GM12878 (cell line): ENCODE measurements at places on chromosomes 11 and 22.

DNA sequence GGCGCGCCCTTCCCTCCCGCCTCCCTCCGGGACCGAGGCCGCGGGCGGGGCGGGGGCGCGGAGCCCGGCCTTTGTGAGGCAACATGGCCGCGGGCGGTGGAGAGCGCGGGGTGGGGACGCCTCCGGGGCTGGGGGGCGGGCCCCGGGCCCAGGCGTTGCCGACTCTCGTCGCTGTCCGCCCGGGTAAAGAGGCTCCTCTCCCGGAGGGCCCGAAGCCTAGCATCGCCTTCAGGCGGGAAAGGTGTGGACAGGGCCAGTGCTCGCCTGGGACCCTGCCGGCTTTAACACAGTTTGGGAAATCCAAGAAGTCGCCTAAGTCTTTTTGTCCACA, 369 bp downstream of the DGCR8 start:
- H3K27ac ChIP-seq = peak overlapping the region; percentile 71
- no peaks in the 10 kb centered on the region for H3K27me3 ChIP-seq
- H3K36me3 ChIP-seq = no peaks in the 10 kb centered on the region
- peaks cover 8% of the 10 kb centered on the region for H3K4me1 ChIP-seq
- peak overlapping the region; percentile 93 for H3K4me3 ChIP-seq
- no peak for DNase-seq

DNA sequence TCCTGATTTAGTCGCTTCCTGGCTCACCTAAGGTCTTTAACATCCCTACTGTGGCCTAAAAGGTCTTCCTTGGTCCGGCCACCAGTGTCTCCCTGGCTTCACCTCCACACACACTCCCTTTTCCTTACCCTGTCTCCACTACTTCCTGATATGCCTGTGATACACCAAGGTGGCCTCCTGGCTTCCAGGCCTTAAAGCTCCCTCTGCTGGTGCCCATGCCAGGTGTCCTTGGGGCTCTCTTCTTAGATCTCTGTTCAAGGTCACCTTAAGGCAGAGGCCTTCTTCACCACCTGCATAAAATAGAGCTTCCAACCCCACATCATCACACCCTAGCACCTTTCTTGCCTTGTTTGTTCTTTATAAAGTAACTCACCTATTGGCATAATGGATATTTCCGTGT, 787.7 kb downstream of the NTM start:
- peaks cover 1% of the 10 kb centered on the region; the same call in 1 of the 2 replicates for H3K27me3 ChIP-seq
- H3K27ac ChIP-seq = no peak overlapping the region
- no peak overlapping the region for H3K4me3 ChIP-seq
- H3K4me1 ChIP-seq = no peaks in the 10 kb centered on the region
- no peak for DNase-seq
- H3K36me3 ChIP-seq = no peaks in the 10 kb centered on the region

DNA sequence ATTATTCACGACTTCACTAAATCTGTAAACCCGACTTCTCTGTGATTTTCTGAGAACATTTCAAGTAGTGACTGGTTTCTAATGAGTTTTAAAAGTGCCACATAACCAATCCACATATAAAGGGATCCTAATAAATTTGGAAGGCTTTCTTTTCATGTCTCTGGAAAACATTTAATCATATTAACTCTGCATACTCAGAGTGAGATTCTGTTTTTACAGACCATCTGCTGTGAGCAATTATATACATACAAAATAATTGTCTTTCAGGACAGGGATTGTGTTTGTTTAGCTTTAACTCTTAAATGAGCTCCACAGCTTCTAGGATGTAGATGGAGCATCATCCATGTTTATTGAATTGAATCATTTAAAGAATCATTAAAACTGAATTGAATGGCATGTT, 65.1 kb downstream of the PRMT3 start:
- no peak for DNase-seq
- H3K4me3 ChIP-seq = no peak overlapping the region
- H3K27me3 ChIP-seq = no peaks in the 10 kb centered on the region
- no peak overlapping the region for H3K27ac ChIP-seq
- H3K4me1 ChIP-seq = no peaks in the 10 kb centered on the region
- H3K36me3 ChIP-seq = peaks cover 5% of the 10 kb centered on the region

- H3K36me3 ChIP-seq = no peaks in the 10 kb centered on the region
- no peaks in the 10 kb centered on the region for H3K4me1 ChIP-seq
- H3K27me3 ChIP-seq = no peaks in the 10 kb centered on the region
- H3K27ac ChIP-seq = no peak overlapping the region
- no peak for DNase-seq
These were observed 93.9 kb downstream of the YAP1 start for GRCh38 chr11:102204174-102204573.

DNA sequence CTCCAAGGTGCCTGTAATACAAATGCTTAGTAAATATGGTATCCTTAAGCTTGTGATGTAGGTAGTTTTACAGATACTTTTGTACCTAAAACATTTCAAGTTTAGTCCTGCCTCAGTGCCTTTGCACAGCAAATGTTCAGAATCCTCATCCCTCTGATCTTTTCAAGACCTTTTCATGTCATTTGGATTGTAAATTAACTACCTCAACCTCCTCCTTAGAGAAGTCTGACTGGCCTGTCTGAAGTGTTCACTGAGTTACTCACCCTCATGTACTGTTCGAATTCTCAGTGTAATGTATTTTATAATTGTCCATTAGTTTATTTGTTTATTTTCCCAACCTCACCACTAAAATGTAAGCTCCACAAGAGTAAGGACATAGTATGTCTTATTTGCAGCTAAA, 147.5 kb downstream of the ELP4 start:
- no peak overlapping the region for H3K27ac ChIP-seq
- no peak overlapping the region for H3K4me3 ChIP-seq
- peaks cover 2% of the 10 kb centered on the region; the same call in 1 of the 2 replicates for H3K4me1 ChIP-seq
- H3K27me3 ChIP-seq = no peaks in the 10 kb centered on the region
- H3K36me3 ChIP-seq = no peaks in the 10 kb centered on the region

GRCh38 chr11:58471892-58472291, 29.9 kb upstream of the OR5B12 start:
- H3K4me3 ChIP-seq = no peak overlapping the region
- H3K27ac ChIP-seq = no peak overlapping the region
- H3K27me3 ChIP-seq = no peaks in the 10 kb centered on the region

GRCh38 chr22:49141761-49142160, 685.9 kb downstream of the BRD1 start:
- DNase-seq = no peak
- H3K27ac ChIP-seq = no peak overlapping the region
- no peak overlapping the region for H3K4me3 ChIP-seq
- no peaks in the 10 kb centered on the region for H3K36me3 ChIP-seq
- H3K27me3 ChIP-seq = no peaks in the 10 kb centered on the region
- no peaks in the 10 kb centered on the region for H3K4me1 ChIP-seq

DNA sequence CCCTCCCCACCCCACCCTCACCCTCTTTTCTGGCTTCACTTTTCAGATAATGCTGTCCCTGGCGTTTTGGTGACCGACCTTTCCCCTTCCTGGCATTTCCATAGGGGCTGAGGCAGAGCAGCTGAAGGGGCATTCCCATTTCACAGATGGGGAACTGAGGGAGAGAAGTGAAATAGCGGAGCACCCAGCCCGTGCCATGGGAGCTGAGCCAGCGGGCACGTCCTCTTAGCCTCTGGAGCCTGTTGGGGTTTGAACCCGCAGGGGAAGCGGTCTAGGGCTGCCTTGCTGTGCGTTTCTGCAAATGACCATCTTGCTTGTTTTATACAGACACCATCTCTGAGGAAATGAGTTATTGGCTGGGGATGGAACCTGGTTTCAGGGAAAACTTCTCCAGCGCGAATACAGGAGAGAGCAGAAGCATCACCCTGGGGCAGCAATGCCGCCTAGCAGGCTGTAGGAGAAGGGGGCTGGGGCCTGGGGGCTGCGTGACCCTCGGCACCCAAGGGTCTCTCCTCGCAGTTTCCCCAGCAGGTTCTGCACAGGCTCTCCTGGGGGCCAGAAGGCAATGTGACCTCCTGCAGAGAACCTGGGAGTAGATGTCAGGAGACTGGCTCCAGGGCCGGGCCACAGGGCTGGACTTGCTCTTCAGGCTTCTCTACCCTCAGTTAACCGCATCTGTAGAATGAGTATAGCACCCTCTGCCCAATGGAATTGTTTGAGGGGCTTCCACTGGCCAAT, 1.5 kb downstream of the PTPRJ start:
- DNase-seq = no peak
- H3K36me3 ChIP-seq = no peaks in the 10 kb centered on the region
- no peaks in the 10 kb centered on the region for H3K27me3 ChIP-seq
- peak overlapping the region; percentile 68 for H3K27ac ChIP-seq
- peaks cover 25% of the 10 kb centered on the region for H3K4me1 ChIP-seq

DNA sequence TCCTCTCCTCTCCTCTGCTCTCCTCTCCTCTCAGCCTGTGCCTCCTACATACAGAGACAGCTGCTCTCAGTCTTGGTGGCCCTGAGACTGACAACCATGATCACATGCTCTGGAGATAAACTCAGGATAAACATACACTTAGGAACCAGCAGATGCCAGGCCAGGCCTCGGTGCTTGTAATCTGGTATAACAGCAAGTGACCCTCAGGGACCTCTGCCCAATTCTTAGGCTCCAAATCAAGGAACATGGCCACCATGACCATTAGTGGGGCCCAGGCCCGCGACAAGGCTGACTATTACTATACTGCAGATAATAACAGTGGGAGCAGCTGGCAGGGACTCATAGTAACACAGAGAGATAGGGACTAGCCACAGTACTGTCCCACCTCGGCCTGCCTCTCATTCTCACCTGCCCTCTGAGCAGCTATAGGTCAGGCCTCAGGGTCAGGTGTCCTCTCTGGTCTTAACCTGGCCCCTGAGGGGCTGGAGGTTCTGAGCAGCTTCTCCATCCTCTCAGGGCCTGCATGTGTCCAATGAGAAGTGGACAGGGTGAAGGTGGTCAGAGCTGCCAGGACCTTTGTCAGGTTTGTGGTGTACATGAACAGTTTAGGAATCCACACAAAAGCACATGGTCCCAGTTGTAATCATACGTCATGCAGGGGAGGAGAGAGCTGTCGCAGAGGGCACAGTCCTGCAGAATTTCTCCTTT, 106.1 kb downstream of the GGTLC2 start:
- no peak for DNase-seq
- H3K4me1 ChIP-seq = no peaks in the 10 kb centered on the region; the same call in 1 of the 2 replicates
- H3K27me3 ChIP-seq = no peaks in the 10 kb centered on the region
- no peak overlapping the region for H3K27ac ChIP-seq
- H3K36me3 ChIP-seq = no peaks in the 10 kb centered on the region
- H3K4me3 ChIP-seq = no peak overlapping the region

GRCh38 chr11:18564149-18564548, 24.4 kb downstream of the UEVLD start:
- H3K27ac ChIP-seq = no peak overlapping the region
- H3K4me3 ChIP-seq = no peak overlapping the region
- H3K36me3 ChIP-seq = peaks cover 7% of the 10 kb centered on the region; the same call in 1 of the 2 replicates
- H3K27me3 ChIP-seq = no peaks in the 10 kb centered on the region
- DNase-seq = no peak
